ENCODE measurements at places on chromosomes 1 and 21. TPM values are rescaled to one million over a fixed set of nuclear protein-coding genes. Genes with fewer than 3 reads are reported as not detected.

TP73 gene
- 19.0 TPM for polyA plus RNA-seq

OR10Z1 gene
- polyA plus RNA-seq = not detected

SPRR2F gene
- polyA plus RNA-seq = not detected

SLC44A5 gene
- polyA plus RNA-seq = 0.22 TPM

TTC39A gene
- 4.8 TPM for polyA plus RNA-seq

BMP8B gene
- polyA plus RNA-seq = 10.3 TPM

UTP11 gene
- polyA plus RNA-seq = 29.6 TPM

HIVEP3 gene
- polyA plus RNA-seq = 5.4 TPM

KRTAP19-1 gene
- polyA plus RNA-seq = not detected

TNNT2 gene
- 11.5 TPM for polyA plus RNA-seq

CREG1 gene
- polyA plus RNA-seq = 15.0 TPM

DIRAS3 gene
- 2.1 TPM for polyA plus RNA-seq

NPPB gene
- 0.56 TPM for polyA plus RNA-seq

GRHL3 gene
- polyA plus RNA-seq = not detected

FOXD2 gene
- 0.49 TPM for polyA plus RNA-seq

IGSF5 gene
- polyA plus RNA-seq = 0.53 TPM

CCDC185 gene
- not detected for polyA plus RNA-seq

All from brain (organoid and tissue), 16 donors.